Cardiac muscle cell (in vitro differentiated cells and primary cell): ENCODE measurements at places on chromosomes 2 and 18.

DNA sequence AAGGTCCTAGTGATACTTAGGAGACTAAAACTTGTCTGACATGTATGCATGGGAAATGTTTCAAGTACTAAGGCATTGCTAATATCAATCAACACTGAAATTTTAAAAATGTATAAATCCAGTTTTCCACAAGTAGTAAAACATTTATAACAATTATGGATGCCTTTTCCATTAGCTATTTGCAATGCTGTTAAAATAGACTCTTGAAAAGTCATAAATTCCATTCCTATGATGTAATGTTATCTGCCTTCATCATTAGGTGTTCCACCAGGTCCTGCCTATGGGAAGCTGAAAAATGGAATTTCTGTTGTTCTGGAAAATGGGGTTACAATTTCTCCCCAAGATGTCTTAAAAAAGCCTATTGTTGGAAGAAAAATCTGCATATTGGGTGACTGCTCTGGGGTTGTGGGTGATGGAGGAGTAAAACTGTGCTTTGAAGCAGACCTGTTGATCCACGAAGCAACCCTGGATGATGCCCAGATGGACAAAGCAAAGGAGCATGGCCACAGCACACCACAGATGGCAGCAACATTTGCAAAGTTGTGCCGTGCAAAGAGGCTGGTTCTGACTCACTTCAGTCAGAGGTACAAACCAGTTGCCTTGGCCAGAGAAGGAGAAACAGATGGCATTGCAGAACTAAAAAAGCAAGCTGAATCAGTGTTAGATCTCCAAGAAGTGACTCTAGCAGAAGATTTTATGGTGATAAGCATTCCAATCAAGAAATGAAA lies 18.7 kb downstream of the ELAC1 start:
- no peaks in the 10 kb centered on the region for H3K36me3 ChIP-seq
- peaks cover 2% of the 10 kb centered on the region for H3K4me1 ChIP-seq
- H3K27me3 ChIP-seq, result no peaks in the 10 kb centered on the region
- H3K27ac ChIP-seq, result no peak overlapping the region
- DNase-seq, result no peak

DNA sequence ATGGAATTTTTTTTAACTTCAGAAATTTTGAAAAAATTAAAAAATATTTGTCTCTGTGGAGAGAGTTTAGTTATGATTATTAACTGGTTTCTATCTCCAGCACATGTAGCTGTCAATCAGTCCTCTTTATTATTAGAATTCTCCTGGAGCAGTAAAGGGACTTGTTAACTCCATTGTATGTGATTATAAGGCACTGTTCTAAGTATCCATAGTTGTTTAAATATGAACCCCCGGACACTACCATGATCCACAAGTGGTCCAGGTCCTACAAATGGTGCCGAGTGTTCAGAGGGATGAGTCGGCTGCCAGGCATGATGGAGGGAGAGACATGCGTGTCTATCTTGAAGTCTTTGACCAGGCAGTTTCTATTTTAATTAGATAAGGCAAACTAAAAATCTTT lies 492 bp downstream of the CHRNA1 start:
- peaks cover 21% of the 10 kb centered on the region for H3K4me1 ChIP-seq
- no peak overlapping the region for H3K4me3 ChIP-seq
- no peaks in the 10 kb centered on the region for H3K27me3 ChIP-seq
- no peak overlapping the region for H3K27ac ChIP-seq
- no peak for DNase-seq
- no peaks in the 10 kb centered on the region for H3K36me3 ChIP-seq

DNA sequence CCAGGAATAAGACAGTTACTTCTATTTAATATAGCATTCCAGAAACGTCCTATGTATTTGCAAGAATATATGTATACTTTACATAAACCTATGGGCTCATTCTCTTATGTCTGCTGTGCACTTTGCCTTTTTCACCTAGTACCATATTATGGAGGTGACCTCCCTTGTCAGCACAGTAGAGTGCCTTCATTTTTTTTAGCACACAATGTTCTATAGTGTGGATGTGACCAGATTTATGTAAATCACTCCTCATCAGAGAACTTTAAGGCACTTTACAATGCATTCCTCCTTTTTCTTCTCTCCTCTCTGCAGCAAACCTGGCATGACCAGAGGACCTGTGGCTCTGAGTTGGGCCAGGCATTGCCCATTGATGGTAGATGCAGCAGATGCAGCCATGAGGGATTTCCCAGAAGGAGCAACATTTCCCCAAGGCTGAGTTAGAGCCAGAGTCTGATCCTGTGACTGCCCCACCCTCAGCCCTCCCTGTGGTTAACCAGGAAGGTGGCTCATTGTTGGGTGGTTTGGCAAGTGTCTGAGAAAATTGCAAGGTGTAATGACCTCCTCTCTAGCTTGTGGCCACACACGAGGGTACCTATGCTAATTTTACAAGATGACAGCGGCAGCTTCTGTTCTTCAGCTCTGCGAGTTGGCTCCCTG lies 76.5 kb upstream of the DLX2 start:
- H3K27ac ChIP-seq, result no peak overlapping the region
- peaks cover 3% of the 10 kb centered on the region for H3K27me3 ChIP-seq
- DNase-seq, result no peak
- H3K4me1 ChIP-seq, result no peaks in the 10 kb centered on the region
- H3K4me3 ChIP-seq, result no peak overlapping the region
- no peaks in the 10 kb centered on the region for H3K36me3 ChIP-seq

- peaks cover 10% of the 10 kb centered on the region for H3K4me1 ChIP-seq
- H3K36me3 ChIP-seq, result no peaks in the 10 kb centered on the region
- H3K27ac ChIP-seq, result no peak overlapping the region
- H3K4me3 ChIP-seq, result no peak overlapping the region
Measured at GRCh38 chr2:167196461-167197252, 308.4 kb downstream of the XIRP2 start.

GRCh38 chr2:126895336-126895735 lies 3.4 kb upstream of the TEX51 start:
- H3K4me3 ChIP-seq, result no peak overlapping the region
- no peak for DNase-seq
- no peaks in the 10 kb centered on the region for H3K36me3 ChIP-seq
- no peaks in the 10 kb centered on the region for H3K4me1 ChIP-seq
- H3K27ac ChIP-seq, result no peak overlapping the region
- no peaks in the 10 kb centered on the region for H3K27me3 ChIP-seq

- H3K27me3 ChIP-seq, result no peaks in the 10 kb centered on the region
- DNase-seq, result no peak
- no peak overlapping the region for H3K4me3 ChIP-seq
- no peaks in the 10 kb centered on the region for H3K36me3 ChIP-seq
- no peaks in the 10 kb centered on the region for H3K4me1 ChIP-seq
- no peak overlapping the region for H3K27ac ChIP-seq
Measured at GRCh38 chr2:51120754-51121280, 88.9 kb upstream of the NRXN1 start.

DNA sequence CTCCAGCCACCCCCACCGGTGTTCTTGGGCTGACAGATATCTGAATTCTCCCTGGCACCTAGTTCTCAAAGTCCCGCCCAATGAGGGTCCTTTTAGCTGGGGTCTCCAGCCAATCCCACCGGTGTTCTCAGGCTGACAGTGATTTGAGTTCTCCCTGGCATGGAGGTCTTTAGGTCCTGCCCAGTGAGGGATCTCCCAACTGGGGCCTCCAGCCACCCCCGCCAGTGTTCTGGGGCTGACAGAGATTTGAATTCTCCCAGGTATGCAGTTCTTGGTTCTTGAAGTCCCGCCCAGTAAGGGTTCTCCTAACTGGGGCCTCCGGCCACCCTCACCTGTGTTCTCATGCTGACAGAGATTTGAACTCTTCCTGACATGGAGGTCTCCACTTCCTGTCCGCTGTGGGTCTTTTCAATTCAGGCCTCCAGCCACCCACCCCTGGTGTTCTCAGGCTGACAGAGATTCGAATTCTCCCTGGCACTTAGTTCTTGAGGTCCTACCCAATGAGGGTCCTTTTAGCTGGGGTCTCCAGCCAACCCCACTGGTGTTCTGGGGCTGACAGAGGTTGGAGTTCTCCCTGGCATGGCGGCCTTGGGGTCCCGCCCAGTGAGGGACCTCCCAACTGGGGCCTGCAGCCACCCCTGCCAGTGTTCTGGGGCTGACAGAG lies 154.6 kb downstream of the ANKRD36 start:
- no peak for DNase-seq
- H3K4me1 ChIP-seq, result no peaks in the 10 kb centered on the region
- no peaks in the 10 kb centered on the region for H3K27me3 ChIP-seq
- H3K4me3 ChIP-seq, result no peak overlapping the region
- H3K36me3 ChIP-seq, result no peaks in the 10 kb centered on the region

- H3K4me3 ChIP-seq, result no peak overlapping the region
- no peak for DNase-seq
- no peaks in the 10 kb centered on the region for H3K4me1 ChIP-seq
- no peaks in the 10 kb centered on the region for H3K27me3 ChIP-seq
Measured at GRCh38 chr2:111235192-111236015, 114.7 kb downstream of the BCL2L11 start.

DNA sequence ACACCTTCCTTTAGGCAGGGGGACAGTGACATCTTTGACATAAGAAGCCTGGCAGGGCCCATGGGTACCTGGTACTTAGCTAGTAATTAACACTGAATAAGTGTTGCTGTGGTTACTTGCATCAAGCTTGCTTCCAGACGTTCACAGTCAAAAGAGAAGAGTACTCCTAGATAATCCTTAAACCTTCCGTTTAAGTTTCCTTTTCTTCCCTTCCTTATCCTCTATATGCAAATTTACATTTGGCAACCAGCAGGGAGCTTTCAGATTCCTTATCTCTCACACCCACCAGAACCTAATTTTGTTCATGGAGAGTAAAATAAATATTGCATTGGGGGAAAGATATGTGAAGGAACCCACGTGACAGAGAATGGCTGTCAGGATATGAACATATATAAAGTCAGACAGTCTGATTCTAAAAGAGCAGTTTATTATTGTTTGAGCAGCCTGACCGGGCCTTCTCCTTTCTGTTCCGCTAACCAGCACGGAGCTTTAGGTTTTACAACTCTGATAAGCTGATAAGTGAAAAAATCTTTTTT lies 7.8 kb upstream of the RAB31 start:
- no peak overlapping the region for H3K27ac ChIP-seq
- H3K27me3 ChIP-seq, result no peaks in the 10 kb centered on the region
- no peak overlapping the region for H3K4me3 ChIP-seq
- DNase-seq, result no peak
- H3K4me1 ChIP-seq, result peaks cover 6% of the 10 kb centered on the region
